ENCODE measurements at places on chromosomes 2 and 18.

DNA sequence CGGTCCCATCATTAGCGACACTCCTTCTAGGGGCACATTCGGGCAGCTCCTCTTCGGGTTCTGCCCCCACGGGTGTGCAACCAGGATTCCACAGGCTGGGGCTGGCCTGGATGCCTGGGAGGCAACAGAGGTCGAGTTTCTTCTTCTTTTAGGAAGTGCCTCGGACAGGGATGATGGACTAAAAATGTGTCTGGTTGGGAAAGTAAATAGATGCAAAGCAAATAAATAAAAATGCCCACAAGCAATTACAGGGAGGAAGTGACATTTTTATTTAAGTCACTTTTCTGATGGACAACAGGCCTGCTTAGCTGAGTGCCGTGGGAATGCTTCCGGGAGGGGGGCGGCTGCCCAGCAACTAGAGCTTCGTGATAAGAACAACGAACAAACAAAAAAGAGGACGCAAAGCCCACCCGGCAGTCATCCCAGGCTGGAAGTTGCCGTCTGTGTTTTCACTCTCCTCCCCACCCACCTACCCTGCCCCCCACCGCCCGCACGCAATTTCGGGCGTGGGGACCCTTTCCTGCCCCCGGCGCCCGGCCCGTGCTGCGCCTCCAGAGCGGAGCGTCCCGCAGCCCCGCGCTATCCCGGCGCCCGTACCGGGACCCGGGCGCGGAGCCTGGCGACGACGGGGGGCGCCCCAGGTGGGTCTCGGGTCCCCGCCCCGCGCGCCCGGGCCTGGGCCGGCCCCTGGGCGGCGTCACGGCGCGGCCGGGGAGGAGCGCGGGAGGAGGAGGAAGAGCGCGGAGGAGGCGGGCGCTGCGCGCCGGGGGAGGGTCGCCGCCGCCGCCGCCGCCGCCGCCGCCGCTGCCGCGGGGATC lies 412 bp upstream of the NCK2 start:
- DNase-seq = peak; percentile 71

GRCh38 chr2:239917125-239917956 lies 107.8 kb downstream of the NDUFA10 start:
- DNase-seq = no peak

- DNase-seq = peak; percentile 69
These were observed 150.7 kb upstream of the DLX2 start for GRCh38 chr2:172253190-172254052.

GRCh38 chr2:43220229-43220751 lies 6.1 kb downstream of the ZFP36L2 start:
- DNase-seq = no peak

GRCh38 chr2:172415157-172415864 lies 12.1 kb upstream of the ITGA6 start:
- no peak for DNase-seq

DNA sequence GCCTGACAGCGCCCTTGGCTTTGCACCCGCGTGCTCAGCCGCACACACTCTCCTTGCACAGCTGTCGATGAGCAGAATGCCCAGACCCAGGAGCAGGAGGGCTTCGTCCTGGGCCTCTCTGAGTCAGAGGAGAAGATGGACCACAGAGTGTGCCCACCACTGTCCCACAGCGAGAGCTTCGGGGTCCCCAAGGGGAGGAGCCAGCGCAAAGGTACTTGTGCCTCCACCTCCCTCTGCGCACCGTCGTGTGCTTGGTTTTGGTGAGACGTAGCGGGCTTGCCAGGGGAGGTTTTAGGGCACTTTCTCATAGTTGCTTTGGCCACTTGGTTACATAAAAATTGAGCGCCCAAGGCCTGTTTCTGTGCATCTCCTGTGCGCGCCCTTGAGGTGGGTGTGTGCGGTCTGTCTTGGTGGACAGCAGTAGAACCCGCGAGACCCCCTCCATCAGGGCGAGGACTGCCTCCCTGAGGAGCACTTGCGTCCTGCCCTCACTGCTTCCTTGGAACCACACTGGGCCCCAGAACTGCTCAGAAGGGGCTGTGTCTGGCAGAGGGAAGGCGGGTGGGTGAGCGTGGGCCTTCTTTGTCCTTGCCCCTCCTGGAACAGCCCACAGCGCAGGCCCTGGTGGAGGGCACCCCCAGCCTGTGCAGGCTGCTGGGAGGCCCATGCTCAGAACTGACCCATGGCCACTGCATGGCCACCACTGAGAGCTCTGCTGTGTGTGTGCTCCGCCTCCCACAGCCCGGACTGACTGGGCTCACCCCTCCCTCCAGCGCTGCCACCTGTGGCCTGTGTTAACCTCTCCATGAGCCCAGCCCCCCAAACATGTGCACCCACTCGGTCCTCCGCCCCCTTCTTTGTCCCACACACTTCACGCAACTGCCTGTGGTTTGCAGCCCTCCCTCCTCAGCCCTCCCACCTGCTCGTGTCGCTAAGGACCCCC lies 95.9 kb downstream of the DGKD start:
- no peak for DNase-seq

DNA sequence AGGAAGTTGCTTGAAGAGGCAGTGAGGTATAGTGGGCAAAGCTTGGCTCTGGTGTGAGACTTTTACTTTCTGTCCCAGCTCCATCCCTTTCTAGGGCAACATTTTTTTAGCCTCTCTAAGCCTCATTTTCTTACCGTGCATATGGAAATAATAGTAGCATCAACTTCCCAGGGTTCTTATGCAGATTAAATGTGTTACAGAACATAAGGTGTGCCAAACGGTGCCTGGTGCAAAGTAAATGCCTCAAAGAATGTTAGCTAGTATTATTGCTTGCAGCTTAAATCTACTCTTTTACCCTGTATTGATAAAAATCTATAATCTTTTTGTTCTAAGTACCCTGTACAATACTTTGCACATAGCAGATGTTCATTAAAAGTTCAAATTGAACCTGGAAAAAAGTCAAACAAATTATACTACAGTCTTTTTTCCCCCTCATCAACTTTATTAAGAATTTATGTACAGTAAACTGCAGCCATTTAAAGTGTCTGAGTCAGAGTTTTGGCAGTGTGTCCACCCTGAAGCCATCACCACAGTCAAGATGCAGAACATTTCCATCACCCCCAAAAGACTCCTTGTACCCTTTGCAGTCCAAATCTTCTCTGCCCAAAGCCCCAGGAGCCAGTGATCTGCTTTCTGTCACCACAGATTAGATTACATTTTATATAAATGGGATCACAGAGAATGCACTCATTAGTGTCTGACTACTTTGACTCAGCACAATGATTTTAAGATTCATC lies 10.6 kb downstream of the MAPRE2 start:
- no peak for DNase-seq

- no peak for DNase-seq
These were observed 44.5 kb downstream of the PSMD14 start for GRCh38 chr2:161352719-161353118.

DNA sequence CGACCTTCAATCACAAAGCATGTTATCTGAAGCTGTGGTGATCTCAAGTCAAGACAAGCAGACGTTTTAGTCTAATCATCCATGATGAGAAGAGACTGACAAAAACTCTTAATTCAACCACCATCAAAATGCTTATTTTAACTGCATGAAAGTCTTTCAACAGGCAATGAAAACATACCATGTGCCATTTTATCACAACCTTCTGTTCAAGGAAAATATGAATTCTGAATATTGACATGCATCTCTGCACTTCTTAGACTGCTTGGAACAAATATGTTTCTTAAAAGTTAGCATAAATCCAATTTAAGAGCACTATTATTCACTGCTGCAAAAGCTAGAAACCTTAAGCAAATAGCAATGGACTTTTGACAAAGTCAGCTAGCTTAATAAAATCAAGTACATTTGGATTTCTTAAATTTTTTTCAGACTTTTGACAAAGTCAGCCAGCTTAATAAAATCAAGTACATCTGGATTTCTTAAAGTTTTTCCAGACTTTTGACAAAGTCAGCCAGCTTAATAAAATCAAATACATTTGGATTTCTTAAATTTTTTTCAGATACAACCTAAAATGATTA lies 70.9 kb downstream of the OLA1 start:
- no peak for DNase-seq

DNA sequence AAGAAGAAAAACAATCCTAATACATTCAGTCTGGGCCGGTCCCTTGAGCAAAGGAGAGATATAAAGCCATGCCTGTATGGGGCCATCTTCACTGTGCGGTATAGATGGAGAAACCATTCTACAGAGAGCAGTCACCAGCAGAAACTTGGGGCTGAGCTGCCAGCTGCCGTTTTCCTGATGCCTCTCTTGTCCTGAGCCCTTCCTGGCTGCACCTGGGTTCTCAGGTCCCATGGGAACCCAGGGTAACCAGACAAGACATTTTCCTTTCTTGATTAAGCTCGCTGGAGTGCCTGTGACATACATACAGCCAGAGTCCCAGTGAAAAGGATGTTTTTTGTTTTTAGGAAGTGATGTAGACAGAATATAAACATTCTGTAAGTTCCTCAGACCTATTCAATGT lies 5.3 kb upstream of the METTL21A start:
- no peak for DNase-seq

DNA sequence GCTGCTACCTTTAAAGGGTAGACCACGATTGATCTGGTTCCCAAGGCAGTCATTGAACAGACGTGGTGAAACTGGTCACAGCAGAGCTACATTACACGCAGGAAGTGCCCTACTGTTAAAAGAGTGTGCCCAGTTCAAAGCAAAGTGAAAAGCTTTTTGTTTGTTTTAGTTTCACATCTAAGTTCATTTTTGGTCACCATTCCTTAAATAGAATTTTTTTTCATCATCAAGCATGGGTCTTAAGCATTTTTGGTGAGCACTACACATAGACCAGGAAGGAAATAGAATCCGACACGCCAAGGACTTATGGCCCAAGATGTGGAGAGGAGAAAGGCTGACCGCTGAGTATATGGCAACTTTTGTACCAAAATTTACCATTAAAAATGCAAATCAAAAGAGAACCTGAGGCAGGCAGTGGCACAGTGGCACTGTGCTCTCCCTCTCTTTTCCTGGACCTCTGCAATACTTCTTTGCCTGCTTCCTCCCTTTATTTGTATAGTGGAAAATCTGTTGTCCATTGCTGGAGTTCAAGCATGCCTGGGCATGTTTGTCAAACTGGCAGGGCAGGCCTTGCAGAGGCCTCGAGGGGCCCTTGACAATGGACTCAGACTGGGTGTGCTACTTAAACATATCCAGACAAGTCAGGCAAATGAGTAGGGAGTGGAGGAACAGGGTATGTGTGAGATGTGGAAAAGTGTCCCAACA lies 42.6 kb upstream of the HNRNPA3 start:
- no peak for DNase-seq

DNA sequence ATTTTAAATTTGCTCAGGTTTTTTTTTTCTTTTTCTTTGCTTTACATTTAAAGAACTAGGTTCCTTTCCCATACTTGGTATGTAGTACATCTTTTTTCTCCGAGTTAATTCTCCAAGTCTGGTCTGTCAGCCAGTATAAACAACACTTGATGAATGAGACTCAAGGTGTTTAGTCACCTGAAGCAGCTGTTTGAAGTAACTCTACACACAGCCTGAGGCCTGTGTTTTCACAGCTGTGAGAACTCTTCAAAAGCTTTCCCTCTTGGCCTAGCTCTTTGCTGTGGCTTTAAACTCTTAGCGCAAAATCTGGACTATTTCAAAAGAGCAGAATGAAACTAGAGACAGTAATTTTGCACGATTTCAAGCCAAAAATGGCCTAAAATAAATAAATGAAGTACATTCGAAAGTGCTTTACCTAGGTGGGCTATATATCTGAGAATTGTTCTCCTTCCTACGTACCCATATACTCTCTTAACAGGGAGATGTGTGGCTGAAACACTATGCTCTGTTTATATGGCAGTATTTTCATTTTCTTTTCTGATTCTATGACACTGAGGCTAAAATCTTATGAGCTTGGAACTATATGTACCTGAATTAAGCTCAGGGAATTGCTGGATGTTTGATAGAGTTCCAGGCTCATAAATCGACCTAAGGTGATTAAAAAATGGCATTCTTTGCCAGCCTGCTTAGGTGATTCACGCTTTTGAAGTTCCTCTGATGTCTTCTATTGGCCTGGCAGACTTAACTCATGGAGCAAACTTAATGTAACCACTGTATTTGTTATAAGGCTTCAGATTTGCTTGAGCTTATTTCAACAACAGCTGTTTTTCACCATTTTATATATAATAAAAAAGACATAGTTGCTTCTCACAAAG lies 1044.1 kb upstream of the ZEB2 start:
- DNase-seq = no peak

- DNase-seq = peak; percentile 10
These were observed 28.9 kb downstream of the ZNF532 start for GRCh38 chr18:58893388-58894099.

DNA sequence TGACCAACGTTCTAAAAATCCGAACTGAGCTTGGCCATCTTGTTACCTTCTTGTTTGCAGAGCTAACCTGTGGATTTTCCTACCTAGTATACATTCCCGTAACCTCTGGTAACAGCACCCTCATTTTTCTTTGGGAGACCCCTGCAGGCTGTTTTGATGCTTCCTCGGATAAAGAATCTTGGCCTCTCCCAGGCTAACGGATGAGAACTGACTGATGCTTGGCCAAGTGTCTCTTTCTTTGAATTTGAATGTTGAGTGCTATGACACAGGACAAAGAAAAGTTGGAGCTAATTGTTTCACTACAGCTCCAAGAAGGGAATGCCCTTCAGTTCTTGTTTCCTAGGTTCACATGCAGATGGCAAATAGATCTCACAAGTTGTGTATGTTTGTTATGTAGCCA lies 19.3 kb upstream of the CAVIN2 start:
- DNase-seq = no peak

DNA sequence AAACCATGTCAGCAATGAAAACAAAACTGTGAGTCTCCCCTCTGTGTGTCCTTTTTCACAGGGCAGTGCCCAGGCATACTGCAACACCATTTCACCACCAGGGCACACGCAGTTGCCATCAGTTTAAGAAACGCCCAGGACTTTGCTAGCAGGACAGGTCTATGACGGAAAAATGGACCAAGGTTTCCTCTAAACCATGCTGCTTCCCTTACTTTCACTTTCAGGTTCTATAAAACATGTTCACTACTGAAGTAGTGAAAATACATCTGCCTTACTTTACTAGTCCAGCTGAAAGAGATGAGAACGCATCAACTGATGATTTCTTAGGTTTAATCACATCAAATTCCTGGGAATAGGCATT lies 110.5 kb downstream of the TCF4 start:
- DNase-seq = peak; percentile 21

GRCh38 chr2:23467618-23468017 lies 82.6 kb downstream of the KLHL29 start:
- no peak for DNase-seq

- DNase-seq = peak; percentile 57
These were observed 48.5 kb upstream of the CAB39 start for GRCh38 chr2:230664128-230664527.

- DNase-seq = no peak
These were observed 12.2 kb downstream of the EVX2 start for GRCh38 chr2:176071330-176072291.

GRCh38 chr2:54601339-54601738 lies 122.1 kb upstream of the EML6 start:
- DNase-seq = no peak

- DNase-seq = no peak
These were observed 2.0 kb upstream of the SETBP1 start for GRCh38 chr18:44678725-44679055.
